A549 treated with dexamethasone at 1 μM for 4 hours (cell line): ENCODE measurements at places on chromosomes 13 and 19. TPM values are rescaled to one million over a fixed set of nuclear protein-coding genes. Genes with fewer than 3 reads are reported as not detected.

Gene FGF21
- total RNA-seq, result not detected in 5 replicates

Gene SLITRK1
- not detected in 5 replicates for total RNA-seq

Gene SMIM24
- 0.32 to 1.3 TPM (median 1.1 TPM) in 5 replicates for total RNA-seq

Gene USHBP1
- total RNA-seq, result 0.07 TPM in 1 of 5 replicates, not detected in the others

Gene F7
- total RNA-seq, result 0.05 to 0.16 TPM (median 0.07 TPM) in 5 replicates

Gene OR4F17
- total RNA-seq, result not detected in 5 replicates

Gene TMED1
- total RNA-seq, result 23.3 to 25.0 TPM (median 23.7 TPM) in 5 replicates

Gene FUT6
- 0.11 TPM in 1 of 5 replicates, not detected in the others for total RNA-seq

Gene EMP3
- total RNA-seq, result 380 to 538 TPM (median 393 TPM) in 5 replicates

Gene SRRM5
- total RNA-seq, result 0.43 to 1.1 TPM (median 0.86 TPM) in 5 replicates

Gene GARIN5A
- total RNA-seq, result 1.6 to 1.9 TPM (median 1.8 TPM) in 5 replicates

Gene CEACAM7
- total RNA-seq, result 0.04 to 0.12 TPM (median 0.09 TPM) in 4 of 5 replicates, not detected in the other

Gene NUP58
- 16.7 to 23.1 TPM (median 20.7 TPM) in 5 replicates for total RNA-seq

Gene NEK5
- total RNA-seq, result 0.05 to 0.21 TPM (median 0.07 TPM) in 5 replicates

Gene ZNF726
- 0.44 to 0.83 TPM (median 0.49 TPM) in 5 replicates for total RNA-seq

Gene KLK2
- total RNA-seq, result 0.16 to 0.22 TPM in 2 of 5 replicates, not detected in the others

Gene ADPRHL1
- total RNA-seq, result 14.8 to 17.4 TPM (median 16.5 TPM) in 5 replicates
